ENCODE measurements at places on chromosomes 2 and 18.

DNA sequence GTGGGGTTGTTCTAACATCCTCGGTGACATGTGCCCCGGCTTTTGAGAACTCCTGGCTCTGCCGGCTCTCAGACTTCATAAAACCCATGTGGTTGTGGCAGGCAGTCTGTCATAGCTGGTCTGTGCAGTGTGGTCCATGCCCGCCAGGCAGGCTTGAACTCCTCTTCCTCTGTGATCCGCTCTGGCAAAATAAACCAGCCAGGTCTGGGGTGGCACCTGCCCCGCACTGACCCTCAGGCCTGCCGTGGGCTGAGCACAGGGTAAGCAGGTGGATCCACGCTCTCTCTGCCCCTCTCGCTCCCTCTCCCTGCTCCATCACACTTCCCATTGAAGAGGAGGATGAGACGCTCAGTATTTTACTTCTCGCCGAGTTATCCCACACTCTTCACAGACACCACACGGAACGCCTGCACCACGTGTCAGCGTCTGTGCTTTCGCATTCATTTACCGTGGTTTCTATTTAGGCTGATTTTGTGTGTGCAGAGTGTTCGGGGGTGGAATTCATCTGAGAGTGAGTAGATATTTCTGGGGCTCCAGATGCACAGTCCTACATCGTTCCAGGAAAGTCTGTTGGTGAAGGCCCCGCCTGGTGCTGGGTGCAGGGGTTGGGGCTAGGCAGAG is 56.4 kb downstream of the RTP5 start:
- no peak for DNase-seq

DNA sequence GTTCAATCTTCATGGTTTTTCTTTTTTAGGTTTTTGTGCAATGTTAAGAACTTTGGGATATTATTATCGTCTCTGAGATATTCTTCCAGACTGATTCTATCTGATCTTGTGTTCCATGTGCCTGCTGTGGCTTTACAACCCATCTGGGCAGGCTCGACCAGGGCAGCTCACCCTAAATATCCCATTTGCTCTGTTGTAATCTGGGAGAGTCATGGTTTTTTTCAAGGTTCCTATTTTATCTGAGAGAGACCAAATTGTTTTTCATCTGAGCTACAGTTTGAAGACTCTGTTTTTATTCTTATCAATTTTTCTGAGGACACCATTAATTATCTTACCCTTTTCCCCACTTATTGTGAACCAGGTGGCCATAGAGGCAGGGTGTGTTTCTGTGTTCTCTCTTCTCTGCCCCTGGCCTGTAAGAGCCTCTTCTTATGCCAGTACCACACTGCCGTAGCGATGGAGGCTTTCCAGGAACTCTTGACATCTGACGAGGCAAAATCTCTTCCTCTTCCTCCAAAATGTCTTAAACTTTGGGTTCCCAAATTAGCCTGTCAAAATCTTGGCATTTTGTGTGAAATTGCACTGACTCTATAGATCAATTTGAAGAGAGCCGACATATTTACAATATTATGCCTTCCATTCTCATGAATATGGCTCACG is 3.1 kb downstream of the SP140L start:
- no peak for DNase-seq

- DNase-seq, result no peak
These were observed 87.2 kb downstream of the PPP1R1C start for GRCh38 chr2:182072861-182073260.

DNA sequence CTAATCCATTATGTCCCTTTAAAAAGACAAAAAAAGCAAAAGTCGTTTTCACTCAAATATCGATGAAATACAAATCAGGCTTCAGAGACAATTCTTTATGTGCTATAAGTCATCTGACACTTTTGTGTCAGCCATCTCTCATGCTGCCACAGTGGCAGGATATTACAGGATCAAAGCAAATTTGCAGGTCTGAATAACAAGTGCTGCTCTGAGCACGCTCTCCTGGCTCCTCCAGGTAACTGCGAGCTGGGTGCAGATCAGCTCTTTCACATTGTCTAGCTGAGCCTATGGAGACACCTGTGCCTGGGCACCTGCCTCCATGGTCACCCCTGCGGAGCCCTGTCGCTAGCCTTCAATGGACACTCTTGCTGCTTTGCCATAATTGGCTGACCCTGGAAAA is 250.2 kb upstream of the RAB12 start:
- no peak for DNase-seq

GRCh38 chr2:191115391-191115790 is 35.4 kb downstream of the STAT4 start:
- no peak for DNase-seq

DNA sequence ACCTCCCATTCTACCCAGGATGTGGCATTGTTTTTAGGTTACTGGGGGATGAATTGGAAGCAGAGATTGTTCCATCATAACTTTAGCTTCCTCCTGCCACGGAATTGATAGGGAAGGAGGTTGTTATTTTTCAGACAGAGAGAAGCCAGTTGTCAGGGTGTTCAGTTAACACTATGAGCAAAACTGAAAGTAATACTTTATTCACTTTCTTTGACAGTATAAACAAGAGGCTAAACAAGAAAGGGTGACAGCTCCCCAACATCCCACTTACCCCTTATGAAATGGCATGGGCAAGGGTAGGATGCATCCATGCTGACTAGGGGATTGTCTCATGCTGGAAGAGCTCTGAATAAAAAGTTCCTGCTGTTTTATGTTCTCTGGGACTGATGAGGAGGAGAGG is 36.4 kb upstream of the GAREM1 start:
- no peak for DNase-seq

GRCh38 chr2:231359441-231359840 is 36.1 kb upstream of the B3GNT7 start:
- no peak for DNase-seq

GRCh38 chr18:26652501-26652900 is 104.1 kb upstream of the KCTD1 start:
- no peak for DNase-seq
